DMS53 (cell line): ENCODE measurements at places on chromosomes 5 and 9.

DNA sequence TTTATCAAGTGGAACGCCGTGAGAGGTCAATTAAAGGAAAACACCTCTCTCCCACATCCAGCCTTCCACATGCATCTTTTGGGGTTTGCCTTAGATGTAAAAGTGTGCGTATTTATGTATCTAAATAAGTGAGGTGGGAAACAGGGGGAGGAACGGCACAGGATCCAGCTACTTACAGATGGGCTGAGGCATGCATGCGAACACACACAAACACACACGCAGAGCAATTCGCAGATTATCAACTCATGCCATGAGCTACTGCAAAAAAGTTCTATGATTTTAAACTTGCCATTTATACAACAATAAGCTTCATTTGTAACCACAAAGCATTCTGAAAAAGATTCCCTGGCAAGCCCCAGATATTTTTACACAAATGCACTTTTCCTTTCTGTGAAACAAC is 242.1 kb downstream of the BNC2 start:
- DNase-seq = no peak

GRCh38 chr9:109903515-109904138 is 123.6 kb downstream of the PALM2AKAP2 start:
- DNase-seq = peak; percentile 86

GRCh38 chr5:180387798-180388197 is 34.7 kb upstream of the GFPT2 start:
- no peak for DNase-seq

GRCh38 chr9:7894231-7894630 is 94.7 kb upstream of the DMAC1 start:
- no peak for DNase-seq

DNA sequence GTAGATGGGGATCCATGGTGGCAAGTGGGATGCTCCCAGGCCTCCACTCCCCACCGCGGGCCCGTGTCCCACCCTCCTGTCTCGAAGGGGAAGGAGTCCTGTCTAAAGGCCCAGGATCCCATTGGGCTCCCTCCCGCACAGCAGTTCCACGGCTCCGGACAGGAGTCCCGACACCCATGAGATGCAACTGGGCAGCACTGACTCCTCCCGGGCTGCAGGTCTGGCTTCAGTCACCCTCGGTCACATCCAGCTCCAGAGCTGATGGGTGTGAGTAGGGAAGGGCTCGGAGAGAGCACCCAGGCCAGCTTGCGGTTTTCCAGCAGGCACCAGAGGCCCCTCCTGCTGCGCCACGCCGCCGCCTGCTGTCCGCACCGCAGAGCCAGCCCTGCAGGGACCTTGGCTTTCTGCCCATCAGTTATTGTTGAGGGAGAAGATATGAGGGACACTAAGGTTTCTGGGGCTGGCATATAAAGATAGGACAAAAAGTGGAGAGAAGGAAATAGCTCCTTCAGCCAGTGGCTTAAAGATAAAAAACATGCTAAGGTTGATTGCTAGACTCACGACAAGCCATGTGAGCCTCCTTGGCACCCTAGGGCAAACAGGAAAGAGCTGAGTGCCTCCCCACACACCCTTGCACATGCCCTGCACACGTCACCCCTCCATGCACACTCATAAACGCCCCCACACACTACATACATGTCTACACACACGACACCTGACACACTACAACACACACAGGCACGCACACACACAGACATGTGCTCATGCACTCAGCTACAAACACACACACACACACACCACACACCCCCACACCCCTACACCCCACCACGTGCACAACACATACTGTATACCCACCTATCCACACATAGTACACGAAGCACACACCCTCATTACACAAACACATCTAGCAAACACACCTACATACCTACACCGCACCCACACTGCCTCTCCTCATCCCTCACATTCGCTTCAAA is 79.0 kb downstream of the AK8 start:
- peak; percentile 20 for DNase-seq

- DNase-seq = peak; percentile 72
Observed at GRCh38 chr5:126780165-126780827, 3.4 kb downstream of the LMNB1 start.

DNA sequence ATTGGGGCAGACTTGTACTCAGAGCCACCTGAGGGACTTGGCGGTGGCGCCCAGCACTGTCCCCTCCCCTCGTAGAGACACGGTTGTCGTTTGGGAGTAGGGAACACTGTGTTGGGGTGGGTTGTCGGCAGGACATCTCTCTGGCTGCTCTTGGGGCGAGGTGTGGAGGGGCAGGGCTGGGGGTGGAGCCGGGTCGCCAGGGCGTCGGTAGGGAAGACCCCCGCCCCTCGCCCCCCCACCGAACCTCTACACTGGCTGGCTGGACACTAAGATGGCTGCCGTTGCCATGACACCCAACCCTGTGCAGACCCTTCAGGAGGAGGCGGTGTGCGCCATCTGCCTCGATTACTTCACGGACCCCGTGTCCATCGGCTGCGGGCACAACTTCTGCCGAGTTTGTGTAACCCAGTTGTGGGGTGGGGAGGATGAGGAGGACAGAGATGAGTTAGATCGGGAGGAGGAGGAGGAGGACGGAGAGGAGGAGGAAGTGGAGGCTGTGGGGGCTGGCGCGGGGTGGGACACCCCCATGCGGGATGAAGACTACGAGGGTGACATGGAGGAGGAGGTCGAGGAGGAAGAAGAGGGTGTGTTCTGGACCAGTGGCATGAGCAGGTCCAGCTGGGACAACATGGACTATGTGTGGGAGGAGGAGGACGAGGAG is 778 bp downstream of the TRIM41 start:
- DNase-seq = no peak

DNA sequence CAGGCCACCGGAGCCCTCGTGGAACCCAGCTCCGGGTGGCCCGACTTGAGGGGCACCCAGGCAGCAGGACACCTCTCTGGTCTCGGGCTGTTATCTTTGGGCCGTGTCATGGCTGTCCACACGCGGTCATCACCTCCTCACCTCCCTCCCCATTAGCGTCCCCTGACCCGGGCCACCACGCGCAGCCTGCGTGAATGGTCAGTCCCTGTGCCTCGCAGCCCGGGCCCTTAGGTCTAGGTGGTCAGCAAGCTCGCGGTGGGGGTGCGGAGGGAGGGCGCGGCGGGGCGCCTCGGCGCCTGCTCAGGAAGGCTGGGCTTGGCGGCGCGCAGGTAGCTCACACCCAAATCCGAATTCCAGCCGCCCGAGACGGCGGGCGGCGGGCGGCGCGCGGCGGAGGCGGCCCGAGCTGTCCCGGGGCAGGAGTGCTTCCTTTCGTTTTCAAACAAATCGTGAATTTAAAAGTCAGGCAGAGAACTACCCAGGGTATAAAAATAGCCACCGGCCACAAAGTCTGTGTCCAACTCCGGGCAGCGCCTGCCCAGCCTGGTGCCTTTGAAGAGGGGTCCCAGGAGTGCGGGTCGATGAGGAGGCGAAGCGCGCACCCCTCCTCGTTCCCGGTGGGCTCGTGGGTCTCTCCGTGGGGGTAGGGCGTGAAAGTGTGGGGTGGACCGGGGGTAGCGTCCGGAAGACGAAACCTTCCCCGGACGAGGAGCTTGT is 1.0 kb upstream of the RXRA start:
- DNase-seq = peak; percentile 44

GRCh38 chr9:124742940-124743339 is 28.2 kb downstream of the NR6A1 start:
- DNase-seq = no peak

- DNase-seq = no peak
Observed at GRCh38 chr5:99955006-99955405, 580.2 kb upstream of the FAM174A start.

DNA sequence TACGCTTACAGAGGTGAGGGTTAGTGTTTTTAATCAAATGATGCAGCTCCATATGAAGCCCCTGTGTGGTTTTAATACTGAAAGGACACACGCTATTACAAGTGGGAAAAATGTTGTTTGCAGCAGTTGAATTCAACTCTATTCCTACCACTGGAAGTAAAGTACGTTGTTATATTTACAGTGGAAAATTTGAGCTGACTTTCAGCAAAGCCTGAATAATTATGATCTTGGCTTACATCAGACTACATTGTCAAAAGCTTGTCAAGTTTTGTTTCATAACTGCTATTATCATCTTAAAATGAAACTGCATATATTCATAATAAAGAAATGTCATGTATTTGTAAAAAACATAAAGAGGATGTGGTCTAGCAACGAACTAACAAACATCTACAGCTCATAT is 818.5 kb downstream of the SEMA5A start:
- no peak for DNase-seq

DNA sequence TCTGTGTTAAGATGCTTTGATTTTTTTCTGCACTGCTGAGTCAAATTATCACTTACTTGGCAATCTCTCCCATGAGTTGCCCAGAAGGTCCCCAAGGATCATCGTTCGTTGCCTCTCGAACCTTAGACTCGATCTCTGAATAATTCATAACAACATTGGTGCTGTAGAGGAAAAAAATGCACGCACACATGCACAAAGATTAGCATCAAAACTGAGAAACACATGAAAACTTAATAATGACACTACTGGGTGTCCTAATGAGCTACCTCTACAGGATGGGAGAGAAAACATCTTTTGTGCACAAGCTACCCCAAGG is 41.6 kb downstream of the CLINT1 start:
- DNase-seq = no peak

GRCh38 chr9:134628354-134628736 is 13.3 kb upstream of the COL5A1 start:
- no peak for DNase-seq

- no peak for DNase-seq
Observed at GRCh38 chr9:93267681-93268505, 84.0 kb downstream of the WNK2 start.

- DNase-seq = no peak
Observed at GRCh38 chr9:93859431-93860215, 95.5 kb downstream of the BARX1 start.

- no peak for DNase-seq
Observed at GRCh38 chr9:135606885-135607259, 32.5 kb downstream of the GLT6D1 start.

- DNase-seq = peak; percentile 89
Observed at GRCh38 chr5:115842089-115842935, 577 bp downstream of the AP3S1 start.

GRCh38 chr5:2896371-2897275 is 145.1 kb upstream of the IRX2 start:
- no peak for DNase-seq

GRCh38 chr5:114780290-114780689 is 389.4 kb downstream of the TRIM36 start:
- no peak for DNase-seq

- DNase-seq = peak; percentile 44
Observed at GRCh38 chr9:17116400-17116837, 18.4 kb upstream of the CNTLN start.

- peak; percentile 42 for DNase-seq
Observed at GRCh38 chr5:133460172-133460758, 152.1 kb downstream of the FSTL4 start.

GRCh38 chr9:107059220-107059619 is 196.3 kb downstream of the ZNF462 start:
- no peak for DNase-seq

DNA sequence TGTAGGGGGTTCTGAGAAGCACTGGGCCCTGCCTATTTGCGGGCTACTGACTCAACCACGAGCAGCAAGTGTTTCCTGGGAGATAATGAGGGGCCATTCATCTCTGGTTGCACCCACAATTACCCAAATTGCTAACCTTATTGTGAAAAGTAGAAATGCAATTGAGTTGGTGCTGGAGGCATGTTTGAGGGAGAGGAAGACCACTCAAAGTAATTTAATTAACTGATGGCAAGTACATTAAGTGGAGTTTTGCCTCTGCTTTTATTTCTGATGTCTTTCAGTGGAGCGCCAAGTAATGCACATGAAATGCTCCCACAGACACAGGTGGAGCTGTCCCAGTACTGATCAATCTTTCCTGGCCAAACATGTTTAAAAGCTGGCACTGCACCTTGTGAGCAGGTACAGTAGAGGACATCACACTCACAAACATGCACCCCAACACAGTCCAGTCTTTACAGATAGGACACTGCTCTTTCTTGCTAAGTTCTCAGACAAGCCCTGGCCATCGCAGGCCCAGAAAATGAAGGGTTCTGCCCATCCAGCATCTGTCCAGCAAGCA is 195.4 kb downstream of the HSPA4 start:
- DNase-seq = no peak

GRCh38 chr5:53985796-53986195 is 324.6 kb downstream of the ARL15 start:
- DNase-seq = no peak

GRCh38 chr5:142375944-142376411 is 51.2 kb upstream of the SPRY4 start:
- no peak for DNase-seq

- DNase-seq = no peak
Observed at GRCh38 chr9:15293084-15293483, 13.9 kb downstream of the TTC39B start.

DNA sequence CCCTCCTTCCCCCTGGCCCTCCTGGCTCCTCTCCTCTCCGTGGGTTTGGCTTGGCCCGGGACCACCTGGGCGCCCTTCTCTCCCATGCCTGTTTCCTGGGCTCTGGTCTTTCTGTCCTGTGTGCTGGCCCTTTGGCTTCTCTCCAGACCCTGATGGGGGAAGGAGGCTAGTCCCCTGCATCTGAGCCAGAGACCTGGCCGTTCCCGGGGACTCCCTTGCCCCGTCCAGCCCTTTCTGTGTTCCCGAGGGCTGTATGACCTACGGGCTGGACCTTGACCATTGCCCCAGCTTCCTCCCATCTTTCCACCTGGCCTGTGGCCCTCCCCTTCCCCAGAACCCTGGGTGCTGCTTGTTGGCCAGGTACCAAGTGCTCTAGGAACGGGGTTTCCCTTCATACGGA is 8.4 kb downstream of the NELFB start:
- DNase-seq = no peak

DNA sequence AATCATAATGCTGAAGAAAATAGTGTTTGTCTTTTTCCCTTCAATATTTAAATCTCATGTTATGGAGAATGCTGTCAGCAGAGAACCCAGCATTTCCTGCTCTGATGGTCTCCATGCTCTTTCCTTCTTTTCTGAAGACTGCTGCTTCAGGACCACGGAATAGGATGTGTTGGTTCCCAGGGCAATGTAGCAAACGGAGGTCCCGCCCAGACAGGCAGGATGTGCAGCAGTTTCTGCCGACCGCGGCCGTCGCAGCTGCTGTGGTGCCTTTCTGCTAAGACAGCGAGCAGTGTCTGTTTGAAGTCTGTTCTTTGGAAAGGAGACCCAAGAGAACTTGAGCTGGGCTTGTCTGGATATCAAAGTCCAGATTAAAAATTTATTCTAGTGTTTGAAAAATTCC is 654.3 kb downstream of the CCDC171 start:
- peak; percentile 42 for DNase-seq

DNA sequence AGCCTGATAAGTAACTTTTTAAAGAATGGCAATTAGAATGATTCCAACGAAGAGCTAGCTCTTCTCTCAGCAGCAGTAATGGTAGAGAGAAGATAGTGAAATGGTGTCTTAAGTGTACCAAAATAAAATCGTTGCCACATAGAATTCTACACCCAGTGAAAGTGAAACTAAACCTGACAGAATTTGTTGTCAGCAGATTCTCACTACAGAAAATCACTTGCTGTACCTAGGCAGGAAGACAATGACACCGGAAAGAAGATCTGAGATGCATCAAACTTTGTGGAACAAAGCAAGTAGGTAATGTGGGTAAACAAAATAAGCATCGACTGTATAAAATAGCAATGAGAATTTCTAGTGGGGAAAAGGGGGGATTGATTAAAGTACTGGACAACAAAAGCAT is 20.7 kb upstream of the EBF1 start:
- peak; percentile 29 for DNase-seq
